ENCODE measurements at places on chromosomes 7 and 10. TPM values are rescaled to one million over a fixed set of nuclear protein-coding genes. Genes with fewer than 3 reads are reported as not detected.

The ENTPD1 gene
- 12.3 TPM for polyA plus RNA-seq

The FZD1 gene
- polyA plus RNA-seq, result 12.0 TPM

The PON3 gene
- 3.8 TPM for polyA plus RNA-seq

The NUTM2E gene
- polyA plus RNA-seq, result 0.59 TPM

The CALHM3 gene
- polyA plus RNA-seq, result not detected

The SPDYE2 gene
- 7.4 TPM for polyA plus RNA-seq

The HSPA12A gene
- 5.3 TPM for polyA plus RNA-seq

The RBM20 gene
- 13.5 TPM for polyA plus RNA-seq

The CCNY gene
- 81.0 TPM for polyA plus RNA-seq

The ADAMTS14 gene
- 17.9 TPM for polyA plus RNA-seq

The CDC14C gene
- polyA plus RNA-seq, result not detected

The PLEKHA8 gene
- 11.2 TPM for polyA plus RNA-seq
